Hypothalamus (tissue), 51 donors: ENCODE measurements at places on chromosomes 5 and 9.
A peak's percentile ranks its signal among the peaks of the same experiment; 100 is the strongest.

GRCh38 chr5:146440870-146441495, 6.2 kb upstream of the TCERG1 start:
- no peak for DNase-seq

GRCh38 chr5:137315534-137316345, 183.4 kb downstream of the SPOCK1 start:
- DNase-seq, result no peak

- no peak for DNase-seq
These were observed 52.5 kb downstream of the GADD45G start for GRCh38 chr9:89657295-89657694.

- DNase-seq, result no peak
These were observed 17.1 kb upstream of the SPOUT1 start for GRCh38 chr9:128846680-128847030.

DNA sequence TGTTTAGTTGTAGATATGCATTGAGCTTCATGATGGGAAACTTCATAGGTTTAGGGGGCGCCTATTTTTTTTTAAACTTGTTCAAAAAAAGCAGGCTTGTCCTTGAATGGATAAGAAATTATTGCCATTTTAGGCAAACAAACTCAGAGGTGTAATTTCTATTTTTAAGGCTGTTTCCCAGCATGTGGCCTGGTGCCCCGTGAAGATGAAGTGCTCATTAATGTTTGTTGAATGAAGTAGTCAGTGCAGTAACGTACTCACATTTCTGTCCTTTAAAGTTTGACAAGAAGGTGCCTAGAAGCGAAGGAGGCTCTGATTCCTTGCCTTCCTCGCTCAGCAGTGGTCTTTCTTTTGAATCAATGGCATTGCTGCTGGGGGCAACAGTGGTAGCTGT, 54.3 kb downstream of the ZNF618 start:
- DNase-seq, result no peak

DNA sequence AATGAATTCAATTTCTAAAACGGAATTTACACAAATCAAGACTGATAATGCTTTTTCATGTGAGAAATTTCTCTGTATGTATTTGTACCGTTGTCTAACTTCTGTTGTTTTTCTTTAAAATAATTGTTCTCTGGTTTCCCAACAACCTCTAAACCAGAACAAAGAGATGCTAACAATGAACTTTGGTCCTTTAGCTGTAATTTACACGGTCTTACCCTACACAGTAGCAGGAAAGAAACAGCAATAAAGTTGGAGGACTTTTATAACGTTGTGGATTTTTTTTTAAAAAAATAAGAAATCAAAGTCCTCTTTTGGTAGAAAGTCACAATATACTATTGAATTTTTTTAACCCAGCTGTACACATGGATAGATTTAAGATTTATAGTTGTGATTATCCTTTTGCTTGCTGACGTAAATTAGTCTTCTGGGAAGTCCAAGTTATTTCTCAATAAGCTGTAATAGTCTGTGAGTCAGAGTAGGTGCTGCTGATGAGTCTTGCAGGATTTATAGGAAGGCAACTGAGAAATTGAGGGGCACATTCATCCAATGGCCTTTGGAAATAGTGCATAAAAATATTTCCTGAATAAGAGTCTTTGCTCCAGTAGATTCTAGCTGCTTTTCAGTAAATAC, 76.8 kb upstream of the PCSK1 start:
- no peak for DNase-seq

DNA sequence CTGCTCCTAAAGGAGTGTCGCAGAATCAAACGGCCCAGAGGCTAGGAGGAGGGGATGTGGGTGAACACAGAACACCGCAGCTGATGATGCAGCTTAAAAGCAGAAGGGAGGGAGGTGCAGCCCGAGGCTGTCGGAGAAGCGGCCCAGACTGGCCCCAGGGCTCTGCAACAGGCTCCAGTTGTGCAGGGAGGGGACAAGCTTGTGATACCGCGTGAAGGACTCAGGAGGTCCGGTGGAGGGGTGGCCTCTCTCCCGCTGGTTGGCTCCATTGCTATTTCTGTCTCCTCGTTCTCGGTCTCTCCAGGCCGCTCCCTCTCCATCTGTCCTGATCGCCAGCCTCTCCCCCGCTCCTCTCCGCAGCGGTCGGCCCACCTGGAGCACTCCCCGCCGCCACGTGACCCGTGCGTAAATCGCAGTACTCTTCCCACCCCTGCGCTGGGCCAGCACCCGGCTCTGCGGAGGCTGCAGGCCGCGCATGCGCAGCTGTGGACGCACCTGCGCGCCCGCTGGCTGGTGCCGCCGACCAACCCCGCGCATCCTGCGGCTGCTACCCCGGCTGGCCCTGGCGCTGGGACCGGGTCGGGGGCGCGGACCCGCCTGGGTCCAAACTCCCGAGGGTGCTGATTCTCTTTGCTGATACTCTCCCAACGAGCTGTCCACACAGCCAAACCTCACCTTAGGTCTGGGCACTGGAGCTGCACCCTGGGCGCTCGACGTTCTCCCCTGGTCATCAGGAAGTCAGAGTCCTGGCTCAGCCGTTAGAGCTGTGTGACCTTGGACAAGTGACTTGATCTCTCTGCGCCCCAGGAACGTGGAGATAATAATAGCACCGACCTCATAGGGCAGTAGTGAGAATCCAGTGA, 3.7 kb upstream of the STXBP1 start:
- DNase-seq, result peak; percentile 69

DNA sequence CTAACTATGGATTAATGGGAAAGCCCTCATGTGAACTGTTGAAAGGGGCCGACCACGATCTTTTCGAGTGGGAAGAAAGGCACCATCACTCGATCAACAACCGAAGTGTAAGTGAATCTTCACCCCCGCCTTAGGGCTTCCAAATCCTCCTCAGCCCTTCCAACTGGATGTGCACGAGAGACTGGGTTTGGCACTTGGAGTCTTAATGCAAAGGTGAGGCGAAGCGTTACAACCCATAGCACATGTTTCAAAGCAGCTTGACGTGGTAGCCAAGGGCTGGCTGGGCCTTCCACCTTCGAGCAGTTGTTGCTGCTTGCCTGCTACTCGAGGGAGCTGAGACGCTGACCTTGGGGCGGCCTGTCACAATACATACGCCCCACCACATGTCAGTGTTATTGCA, 5.7 kb upstream of the LCN9 start:
- no peak for DNase-seq

DNA sequence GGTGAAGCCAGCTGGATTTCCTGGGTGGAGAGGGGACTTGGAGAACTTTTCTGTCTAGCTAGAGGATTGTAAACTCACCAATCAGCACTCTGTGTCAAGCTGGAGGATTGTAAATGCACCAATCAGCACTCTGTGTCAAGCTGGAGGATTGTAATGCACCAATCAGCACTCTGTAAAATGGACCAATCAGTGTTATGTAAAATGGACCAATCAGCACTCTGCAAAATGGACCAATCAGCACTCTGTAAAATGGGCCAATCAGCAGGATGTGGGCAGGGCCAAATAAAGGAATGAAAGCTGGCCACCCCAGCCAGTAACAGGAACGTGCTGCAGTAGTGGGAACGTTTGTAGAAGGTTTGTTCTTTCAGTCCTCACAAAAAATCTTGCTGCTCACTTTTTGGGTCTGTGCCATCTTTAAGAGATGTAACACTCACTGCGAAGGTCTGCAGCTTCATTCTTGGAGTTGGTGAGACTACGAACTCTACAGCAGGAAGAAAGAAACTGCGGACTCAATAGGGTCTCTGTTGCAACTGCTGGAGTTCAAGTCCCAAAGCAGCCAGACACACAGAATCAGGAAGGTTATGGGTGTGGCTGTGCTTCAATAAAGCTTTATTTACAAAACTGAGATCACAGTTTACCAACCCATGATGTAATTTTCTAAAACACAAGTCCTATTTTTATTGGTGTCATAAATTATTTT, 145.7 kb upstream of the ERCC6L2 start:
- no peak for DNase-seq
